Vagina (tissue), 2 donors: ENCODE measurements at places on chromosomes 11 and 22. TPM values are rescaled to one million over a fixed set of nuclear protein-coding genes. Genes with fewer than 3 reads are reported as not detected.

ANO9 gene
- 12.0 TPM for total RNA-seq

MRGPRX4 gene
- not detected for total RNA-seq

POTEH gene
- total RNA-seq, result not detected

AGBL2 gene
- total RNA-seq, result 2.2 TPM

LUZP2 gene
- 0.49 TPM for total RNA-seq

PHF21A gene
- 66.8 TPM for total RNA-seq

PAK1 gene
- total RNA-seq, result 43.5 TPM

APLNR gene
- total RNA-seq, result 2.9 TPM

MAJIN gene
- total RNA-seq, result not detected

- no peaks in the 10 kb centered on the region for H3K36me3 ChIP-seq
- no peaks in the 10 kb centered on the region for H3K27me3 ChIP-seq
- peaks cover 9% of the 10 kb centered on the region for H3K4me1 ChIP-seq
- no peak for DNase-seq
- no peak overlapping the region for H3K27ac ChIP-seq
These were observed 102.9 kb upstream of the FGF3 start for GRCh38 chr11:69922015-69922595.

DNA sequence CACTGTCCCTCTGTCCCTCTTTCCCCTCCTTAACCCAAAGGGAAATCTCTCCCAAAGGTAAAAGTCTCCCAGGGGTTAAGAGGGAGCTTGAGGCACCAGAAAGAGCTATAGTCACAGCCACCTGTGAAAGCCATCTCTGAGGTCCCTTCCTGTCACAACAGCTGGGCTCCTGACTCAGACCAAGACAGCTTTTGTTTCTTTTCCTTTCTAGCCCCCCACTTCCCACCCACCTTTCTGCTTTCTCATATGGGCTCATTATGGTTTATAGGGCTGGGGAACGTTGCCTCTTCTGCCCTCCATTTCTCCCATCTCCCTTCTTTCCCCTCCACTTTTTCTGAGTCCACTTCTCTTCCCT, 19.1 kb downstream of the MIF start:
- DNase-seq, result no peak
- H3K27ac ChIP-seq, result peak overlapping the region; percentile 72
- peaks cover 10% of the 10 kb centered on the region for H3K4me1 ChIP-seq
- H3K4me3 ChIP-seq, result peak overlapping the region; percentile 50
- H3K36me3 ChIP-seq, result no peaks in the 10 kb centered on the region
- no peaks in the 10 kb centered on the region for H3K27me3 ChIP-seq

DNA sequence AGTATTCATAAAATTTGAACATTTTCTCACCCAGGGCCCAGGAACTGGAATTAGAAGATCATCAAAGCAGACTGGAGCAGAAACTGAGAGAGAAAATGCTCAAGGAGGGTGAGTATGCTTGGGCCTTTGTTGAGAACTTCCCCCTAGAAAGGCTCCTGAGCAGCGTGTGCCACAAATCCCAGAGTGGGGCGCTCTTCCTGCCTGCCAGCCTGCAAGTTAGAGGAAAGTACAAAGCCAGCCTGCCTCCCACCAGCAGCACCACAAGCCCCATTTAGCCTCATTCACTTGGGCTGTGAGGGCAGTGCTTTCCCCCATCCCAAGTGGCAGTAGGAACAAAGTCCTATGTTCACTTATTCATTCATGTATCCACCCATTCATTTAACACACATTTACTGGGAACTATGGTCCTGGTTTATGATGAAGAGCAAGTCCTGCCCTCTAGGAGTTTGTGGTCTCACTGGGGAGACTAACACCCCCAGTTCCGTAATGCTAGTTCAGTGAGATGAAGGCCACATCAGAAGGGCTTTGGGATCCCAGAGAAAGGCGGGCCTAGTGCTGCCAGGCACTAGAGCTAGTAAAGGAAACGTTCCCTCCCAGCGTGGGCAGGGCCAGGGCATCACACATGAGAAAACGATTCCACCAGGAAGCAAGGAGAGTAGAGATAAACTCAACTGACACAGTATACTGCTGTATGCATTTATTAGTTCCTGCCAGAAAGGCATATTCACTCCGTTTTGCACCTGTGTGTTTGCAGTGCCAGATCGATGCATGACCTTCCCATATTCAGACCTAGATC, 22.4 kb upstream of the PARVA start:
- DNase-seq, result no peak
- H3K4me1 ChIP-seq, result no peaks in the 10 kb centered on the region
- no peak overlapping the region for H3K4me3 ChIP-seq
- no peaks in the 10 kb centered on the region for H3K27me3 ChIP-seq

DNA sequence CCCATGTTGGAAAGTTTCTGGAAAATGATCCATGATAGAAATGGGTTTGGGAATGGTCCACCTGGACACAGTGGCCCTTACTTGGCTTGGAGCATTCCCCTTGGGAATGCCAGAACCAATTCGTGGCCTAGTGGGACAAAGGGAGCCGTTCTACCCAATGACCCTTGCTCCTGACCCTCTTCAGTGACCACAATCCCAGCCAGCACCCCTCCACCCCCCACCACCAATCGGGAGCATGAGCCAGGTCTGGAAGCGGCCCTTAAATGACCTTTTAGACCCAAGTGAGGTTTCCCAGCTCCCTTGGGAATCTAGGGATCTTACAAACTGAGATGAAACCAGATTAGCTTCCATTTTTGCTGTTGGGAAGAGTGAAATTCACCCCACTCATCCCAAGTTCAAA, 51.3 kb upstream of the CDON start:
- H3K4me3 ChIP-seq, result no peak overlapping the region
- no peak for DNase-seq
- no peaks in the 10 kb centered on the region for H3K36me3 ChIP-seq
- H3K27me3 ChIP-seq, result no peaks in the 10 kb centered on the region
- peaks cover 43% of the 10 kb centered on the region for H3K4me1 ChIP-seq

DNA sequence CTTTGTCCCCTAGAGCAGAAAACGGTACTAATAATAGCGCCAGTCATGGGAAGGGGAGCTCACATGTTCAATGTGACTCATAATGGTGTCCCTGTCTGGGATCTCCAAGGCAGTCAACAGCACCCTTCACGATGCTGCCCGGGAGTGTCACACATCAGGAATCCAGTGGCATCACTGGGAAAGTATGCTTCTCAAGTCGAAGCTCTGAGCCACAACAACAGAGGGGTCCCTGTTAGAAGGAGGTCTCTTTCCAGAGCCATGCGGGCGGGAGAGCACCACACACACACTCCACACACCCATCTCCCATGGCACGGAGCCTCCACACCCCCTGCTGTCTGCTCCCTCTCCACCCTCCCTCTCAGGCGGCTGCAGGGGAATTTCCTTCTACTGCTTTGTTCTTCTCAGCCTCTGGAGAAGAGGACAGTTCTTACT, 119.7 kb downstream of the ETS1 start:
- H3K4me1 ChIP-seq, result peaks cover 84% of the 10 kb centered on the region
- H3K27me3 ChIP-seq, result no peaks in the 10 kb centered on the region
- no peak overlapping the region for H3K4me3 ChIP-seq

DNA sequence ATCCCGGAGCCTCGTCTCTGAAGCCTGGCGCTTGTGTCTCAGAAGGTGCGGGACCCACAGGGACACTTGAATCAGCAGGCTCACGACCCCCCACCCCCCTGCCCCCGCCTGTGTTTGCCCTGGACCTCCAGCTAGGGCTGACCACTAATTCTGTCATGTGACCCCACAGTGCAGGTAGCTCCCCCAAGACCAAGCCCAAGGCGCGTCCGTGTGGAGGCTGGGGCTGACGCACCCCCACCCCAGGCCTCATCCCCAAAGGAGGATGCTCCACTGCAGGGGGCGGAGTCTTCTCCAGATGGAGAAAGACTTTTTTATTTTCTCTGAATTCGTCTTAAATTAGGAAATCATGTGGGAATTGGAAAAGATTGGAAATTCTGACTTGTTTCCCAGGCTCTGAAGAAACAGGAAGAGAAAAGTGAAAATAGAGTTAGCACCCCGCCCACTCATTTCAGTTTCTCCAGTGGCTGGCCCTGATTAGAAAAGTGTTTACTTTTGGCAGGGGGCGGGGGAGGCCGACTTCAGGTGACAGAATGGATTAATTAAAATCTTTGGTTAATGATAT, 1.0 kb upstream of the RELA start:
- DNase-seq, result peak; percentile 93
- H3K4me1 ChIP-seq, result peaks cover 24% of the 10 kb centered on the region
- H3K36me3 ChIP-seq, result peaks cover 24% of the 10 kb centered on the region
- no peaks in the 10 kb centered on the region for H3K27me3 ChIP-seq
- H3K4me3 ChIP-seq, result peak overlapping the region; percentile 88

GRCh38 chr11:68212421-68213134, 518 bp downstream of the KMT5B start:
- no peak for DNase-seq
- H3K36me3 ChIP-seq, result no peaks in the 10 kb centered on the region
- H3K27me3 ChIP-seq, result no peaks in the 10 kb centered on the region
- peak overlapping the region; percentile 98 for H3K27ac ChIP-seq

GRCh38 chr11:66068923-66069714, 953 bp upstream of the PACS1 start:
- H3K27ac ChIP-seq, result peak overlapping the region; percentile 90
- peaks cover 42% of the 10 kb centered on the region for H3K4me1 ChIP-seq
- DNase-seq, result no peak
- peak overlapping the region; percentile 66 for H3K4me3 ChIP-seq
- H3K36me3 ChIP-seq, result no peaks in the 10 kb centered on the region

- H3K27ac ChIP-seq, result no peak overlapping the region
- no peaks in the 10 kb centered on the region for H3K27me3 ChIP-seq
- H3K4me1 ChIP-seq, result peaks cover 17% of the 10 kb centered on the region
- peaks cover 10% of the 10 kb centered on the region for H3K36me3 ChIP-seq
- DNase-seq, result no peak
- no peak overlapping the region for H3K4me3 ChIP-seq
These were observed 4.1 kb upstream of the ESAM start for GRCh38 chr11:124766156-124766555.

DNA sequence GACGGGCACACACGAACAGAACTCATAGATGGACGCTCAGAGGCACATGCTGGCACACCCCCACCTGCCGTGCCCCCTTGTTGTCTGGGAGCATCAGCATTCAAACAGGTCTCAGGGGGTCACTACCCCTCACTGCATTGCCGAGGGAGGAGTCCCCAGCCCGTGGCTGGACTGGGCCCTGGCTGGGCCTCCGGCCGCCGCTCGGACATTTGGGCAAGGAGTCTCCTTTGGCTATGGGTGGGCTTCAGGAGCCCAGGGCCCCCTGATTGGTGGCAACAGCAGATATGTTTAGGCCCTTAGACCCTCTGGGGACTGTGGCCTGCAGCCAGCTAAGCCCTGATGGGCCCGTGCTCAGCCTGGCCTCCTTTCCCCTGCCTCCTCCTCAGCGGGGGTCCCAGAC, 41.9 kb downstream of the FLRT1 start:
- no peaks in the 10 kb centered on the region for H3K27me3 ChIP-seq
- no peak overlapping the region for H3K27ac ChIP-seq
- no peak for DNase-seq
- H3K4me1 ChIP-seq, result peaks cover 8% of the 10 kb centered on the region
- no peak overlapping the region for H3K4me3 ChIP-seq
- H3K36me3 ChIP-seq, result no peaks in the 10 kb centered on the region

DNA sequence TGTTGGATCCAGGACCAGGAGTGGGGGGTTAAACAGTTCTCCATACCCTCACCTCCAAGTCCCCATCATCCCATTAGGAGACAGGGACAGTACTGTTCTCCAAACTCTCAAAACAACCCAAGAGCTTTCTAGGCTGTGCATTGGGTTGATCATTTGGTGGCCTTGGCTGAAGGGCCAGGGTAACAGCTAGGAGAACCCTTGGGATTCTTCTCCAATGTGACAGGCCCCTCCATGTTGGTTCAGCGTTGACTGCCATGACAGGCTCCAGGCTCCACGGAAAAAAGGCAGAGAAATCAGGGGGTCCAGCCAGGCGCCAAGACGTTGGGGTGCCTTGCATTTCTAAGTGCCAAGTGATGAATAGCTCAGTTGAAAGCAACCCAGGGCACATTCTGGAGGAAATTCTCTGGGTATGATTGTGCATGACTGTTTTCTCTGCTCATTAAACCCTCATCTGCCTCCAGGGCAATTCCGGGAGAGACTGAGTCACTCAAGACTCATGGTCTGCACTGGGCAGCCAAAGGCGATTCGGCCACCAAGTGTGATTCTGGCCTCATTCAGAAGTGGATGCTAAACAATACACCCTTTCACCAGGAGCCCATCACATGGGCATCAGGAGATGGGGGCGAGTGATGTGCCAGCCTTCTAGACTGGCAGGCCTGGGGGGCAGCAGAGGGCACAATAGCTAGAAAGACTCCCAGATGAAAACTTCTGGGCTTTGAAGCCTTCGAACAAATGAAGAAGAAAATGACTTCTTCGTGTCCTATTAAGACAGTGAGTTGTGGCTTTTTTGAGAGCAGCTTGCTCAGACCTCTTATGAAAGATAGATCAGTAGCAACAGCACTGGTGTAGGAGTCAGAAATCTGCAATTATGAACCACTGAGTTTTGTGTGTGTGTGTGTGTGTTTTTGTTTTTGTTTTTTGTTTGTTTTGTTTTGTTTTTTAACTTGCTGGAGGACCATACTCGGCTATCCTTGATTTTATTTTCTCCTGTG, 27.7 kb downstream of the CD44 start:
- no peaks in the 10 kb centered on the region for H3K27me3 ChIP-seq
- H3K4me3 ChIP-seq, result peak overlapping the region; percentile 11
- peak overlapping the region; percentile 87 for H3K27ac ChIP-seq
- peaks cover 100% of the 10 kb centered on the region for H3K4me1 ChIP-seq
- DNase-seq, result no peak

GRCh38 chr11:80815752-80816453, 1375.1 kb upstream of the TENM4 start:
- no peak overlapping the region for H3K4me3 ChIP-seq
- H3K4me1 ChIP-seq, result no peaks in the 10 kb centered on the region
- H3K36me3 ChIP-seq, result no peaks in the 10 kb centered on the region
- H3K27me3 ChIP-seq, result no peaks in the 10 kb centered on the region

DNA sequence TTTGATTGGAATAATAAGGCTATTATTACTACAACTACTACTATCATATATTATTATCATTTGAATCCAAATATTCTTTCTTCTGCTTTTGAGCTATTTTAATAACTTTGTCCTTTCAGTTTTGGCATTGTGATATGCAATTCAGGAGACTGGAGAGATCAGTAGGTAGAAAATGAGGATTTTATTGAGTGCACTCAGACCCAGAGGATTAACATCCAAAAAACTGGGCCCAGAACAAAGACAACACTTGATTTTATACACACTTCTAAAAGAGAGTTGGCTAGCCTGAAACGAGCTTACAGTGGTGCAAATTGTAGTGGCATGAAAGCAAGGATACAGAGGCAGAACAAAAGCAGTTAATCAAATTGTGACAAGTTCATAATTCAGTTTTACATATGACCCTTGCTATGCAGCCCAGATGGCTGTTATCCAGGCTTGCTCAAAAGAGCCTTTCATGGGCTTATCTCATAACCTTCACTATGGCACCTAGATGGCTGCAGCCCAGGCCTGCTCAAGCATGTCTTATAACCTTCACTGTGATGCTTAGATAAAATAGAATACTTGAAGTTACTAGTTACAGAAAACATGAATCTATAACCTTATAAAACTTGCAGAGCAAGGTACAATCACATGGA, 796.3 kb upstream of the RAG2 start:
- H3K36me3 ChIP-seq, result no peaks in the 10 kb centered on the region
- no peak overlapping the region for H3K27ac ChIP-seq
- H3K4me1 ChIP-seq, result no peaks in the 10 kb centered on the region
- no peak overlapping the region for H3K4me3 ChIP-seq

GRCh38 chr11:33553486-33553885, 147.1 kb downstream of the C11orf91 start:
- H3K4me1 ChIP-seq, result no peaks in the 10 kb centered on the region
- no peak for DNase-seq
- no peak overlapping the region for H3K4me3 ChIP-seq
- no peak overlapping the region for H3K27ac ChIP-seq
- H3K36me3 ChIP-seq, result no peaks in the 10 kb centered on the region

- H3K4me3 ChIP-seq, result no peak overlapping the region
- peaks cover 12% of the 10 kb centered on the region for H3K4me1 ChIP-seq
- H3K27ac ChIP-seq, result no peak overlapping the region
- H3K27me3 ChIP-seq, result no peaks in the 10 kb centered on the region
These were observed 26.7 kb downstream of the CARS1 start for GRCh38 chr11:3030289-3031070.
